Upper lobe of left lung (tissue), 6 donors: ENCODE measurements at places on chromosomes 5 and 9. TPM values are rescaled to one million over a fixed set of nuclear protein-coding genes. Genes with fewer than 3 reads are reported as not detected.

GCNT4 gene
- total RNA-seq: 3.0 TPM

SLCO4C1 gene
- 47.3 TPM for total RNA-seq

FAT2 gene
- total RNA-seq: 0.57 TPM

TMEM215 gene
- not detected for total RNA-seq

DAPK1 gene
- 334 TPM for total RNA-seq

DND1 gene
- 3.6 TPM for total RNA-seq

ADGRV1 gene
- 40.5 TPM for total RNA-seq

C9 gene
- 0.31 TPM for total RNA-seq

DEPDC1B gene
- not detected for total RNA-seq

PRR7 gene
- 2.1 TPM for total RNA-seq

ABLIM3 gene
- total RNA-seq: 22.2 TPM

DBH gene
- total RNA-seq: not detected

ATOSB gene
- total RNA-seq: 30.1 TPM

ECM2 gene
- 8.1 TPM for total RNA-seq
